Posterior cingulate gyrus (tissue), 11 donors: ENCODE measurements at places on chromosomes 5 and 9.

DNA sequence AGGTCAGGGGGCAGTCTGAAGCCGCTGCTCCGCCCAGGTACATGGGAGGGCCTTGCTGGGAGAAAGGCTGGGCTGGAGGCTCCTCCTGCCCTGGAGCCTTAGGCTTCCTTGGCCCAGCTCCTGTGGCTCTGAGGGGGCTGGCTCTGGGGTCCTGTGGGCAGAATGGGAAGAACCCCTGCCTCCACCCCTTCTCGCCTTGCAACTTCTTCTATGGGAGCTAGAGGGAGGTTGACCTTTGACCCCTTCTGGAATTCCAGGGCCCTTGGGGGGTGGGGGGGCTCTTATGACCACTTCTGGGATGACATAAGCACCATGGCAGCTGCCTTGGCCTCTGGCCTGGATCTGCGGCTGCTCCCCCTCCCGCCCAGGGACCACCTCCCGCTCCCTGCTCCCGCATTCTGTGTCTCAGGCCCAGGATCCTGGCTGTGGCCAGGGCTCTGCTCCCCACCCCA is 32.2 kb downstream of the IER5L start:
- no peak for DNase-seq

GRCh38 chr5:73183000-73183399 is 10.0 kb downstream of the TMEM174 start:
- no peak for DNase-seq

DNA sequence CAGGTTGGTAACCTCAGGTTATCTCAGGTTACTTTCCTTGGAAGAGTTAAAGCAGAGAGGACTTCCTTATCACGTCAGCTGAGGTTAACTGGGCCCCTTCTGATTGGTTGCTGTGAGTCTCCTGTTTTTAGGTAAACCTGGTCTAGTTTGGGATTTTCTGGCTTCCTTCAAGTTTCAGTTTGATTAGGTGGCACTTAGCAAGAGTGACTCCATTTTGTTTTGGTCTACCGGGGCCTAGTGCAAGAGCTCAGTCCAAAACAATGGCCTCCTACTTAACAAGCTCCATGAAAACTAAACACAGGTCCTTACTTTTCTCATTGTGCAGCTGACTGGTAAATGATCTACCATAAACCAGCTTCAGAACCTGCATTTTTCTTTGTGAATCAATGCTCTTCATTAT is 67.2 kb upstream of the GOLM1 start:
- no peak for DNase-seq

DNA sequence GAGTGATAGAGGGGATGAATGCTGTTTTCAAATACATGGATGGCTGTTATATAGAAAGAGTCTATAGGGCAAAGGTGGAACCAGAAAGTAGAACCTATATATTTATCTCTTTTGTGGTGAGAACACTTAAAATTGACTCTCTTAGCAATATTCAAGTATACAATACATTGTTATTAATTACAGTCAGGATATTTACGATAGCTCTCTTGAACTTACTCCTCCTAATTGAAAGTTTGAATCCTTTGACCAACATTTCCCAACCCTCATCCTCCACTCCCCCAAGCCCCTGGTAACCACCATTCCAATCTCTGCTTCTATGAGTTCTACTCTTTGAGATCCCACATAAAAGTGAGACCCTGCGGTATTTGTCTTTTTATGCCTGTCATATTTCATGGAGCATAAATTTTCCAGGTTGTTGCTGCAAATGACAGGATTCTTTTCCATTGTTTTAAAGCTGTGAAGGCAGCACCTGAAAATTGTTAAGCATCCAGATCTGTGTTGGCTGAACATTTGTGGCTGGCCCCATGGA is 41.5 kb downstream of the ALDH1A1 start:
- DNase-seq: no peak

DNA sequence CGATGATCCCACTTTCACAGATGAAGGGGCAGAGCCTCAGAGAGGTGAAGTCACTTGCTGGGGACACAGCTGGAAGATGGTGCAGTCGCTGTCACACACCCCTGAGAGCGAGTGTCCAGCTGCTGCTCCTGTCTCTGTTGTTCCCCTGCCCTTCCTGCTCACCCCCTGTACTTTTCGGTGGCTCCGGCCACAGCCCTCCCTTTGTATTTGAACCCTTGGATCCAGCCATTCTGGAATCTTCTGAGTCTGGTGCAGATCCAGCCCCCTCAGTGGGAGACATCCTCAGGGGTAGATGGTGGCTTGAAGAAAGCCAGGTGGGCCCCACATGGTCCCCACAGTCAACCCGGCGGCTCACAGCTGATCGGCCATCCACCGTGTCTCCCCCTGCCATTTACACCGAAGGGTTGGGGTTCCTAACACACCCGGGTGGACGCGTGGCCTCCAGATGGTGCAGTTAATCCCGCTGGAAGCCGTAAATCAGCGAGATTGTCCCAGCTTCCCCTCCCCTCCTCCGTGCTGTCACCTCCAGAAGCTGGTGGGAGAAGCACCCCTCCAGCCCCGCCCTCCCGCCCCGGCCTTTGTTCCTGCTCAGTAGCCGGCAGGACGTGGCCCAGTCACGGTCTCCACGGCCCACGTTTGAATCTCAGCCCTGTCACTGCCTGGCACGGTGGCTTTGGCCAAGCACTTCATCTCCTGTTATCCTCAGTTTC is 204.8 kb downstream of the C9orf50 start:
- DNase-seq: no peak

DNA sequence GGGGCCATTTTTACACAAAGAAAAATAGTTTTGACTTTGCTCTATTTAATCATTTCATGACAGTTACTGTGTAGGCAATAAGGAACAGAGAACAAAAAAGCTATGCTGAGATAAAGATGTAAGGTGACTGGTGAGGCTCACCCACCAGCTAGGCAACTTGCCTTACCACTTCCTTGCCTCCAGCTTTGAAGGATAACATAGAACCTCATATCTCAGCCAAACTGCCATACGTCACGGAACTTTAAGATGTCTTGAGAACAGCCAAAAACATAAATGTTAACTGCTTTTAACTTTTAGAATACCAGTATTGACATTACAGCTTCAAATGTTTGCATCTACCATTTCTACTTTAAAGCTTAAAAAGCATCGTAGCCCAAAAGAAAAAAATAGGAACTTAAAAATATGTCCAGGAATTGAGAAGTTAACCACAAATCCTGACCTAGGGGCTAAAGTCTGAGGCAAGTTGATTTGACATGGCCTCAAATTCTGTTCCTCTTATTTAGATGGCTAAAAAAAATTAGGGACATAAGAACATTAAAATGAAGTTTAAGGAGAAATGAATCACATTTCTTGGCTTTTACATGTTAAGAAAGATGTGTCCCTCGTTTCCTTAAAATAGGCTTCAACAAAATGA is 7.7 kb upstream of the GCNT4 start:
- no peak for DNase-seq

DNA sequence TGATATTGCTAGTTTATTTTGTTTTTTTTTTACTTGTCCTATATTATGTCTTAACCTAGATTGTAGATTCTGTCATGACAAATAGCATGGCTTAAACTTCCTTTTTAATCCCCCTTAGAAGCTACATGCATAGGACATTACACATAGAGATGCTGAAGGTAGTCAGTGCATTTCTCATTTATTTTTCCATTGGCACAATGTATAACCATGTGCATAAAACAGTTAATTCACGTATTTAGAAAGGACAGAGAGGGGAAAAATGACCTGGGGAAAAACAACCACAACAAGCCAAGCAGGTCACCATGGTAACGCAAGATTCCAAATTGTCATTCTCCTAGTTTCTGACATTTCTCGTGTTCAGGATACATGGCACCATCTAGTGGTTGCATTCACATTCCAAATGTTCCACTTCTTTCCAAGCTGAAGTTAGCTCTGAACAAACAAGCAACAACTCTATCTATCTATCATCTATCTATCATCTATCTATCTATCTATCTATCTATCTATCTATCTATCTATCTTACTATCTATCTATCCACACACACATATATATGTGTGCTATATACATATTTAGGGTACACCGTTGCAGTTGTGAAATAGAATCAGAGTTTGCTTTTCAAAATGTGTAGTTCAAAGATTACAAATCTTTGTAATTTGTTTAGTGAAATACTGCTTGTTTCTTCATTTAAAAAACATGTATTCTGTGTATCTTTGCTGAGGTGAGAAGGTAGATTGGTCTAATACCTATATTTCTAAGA is 487.2 kb upstream of the ST8SIA4 start:
- DNase-seq: no peak

DNA sequence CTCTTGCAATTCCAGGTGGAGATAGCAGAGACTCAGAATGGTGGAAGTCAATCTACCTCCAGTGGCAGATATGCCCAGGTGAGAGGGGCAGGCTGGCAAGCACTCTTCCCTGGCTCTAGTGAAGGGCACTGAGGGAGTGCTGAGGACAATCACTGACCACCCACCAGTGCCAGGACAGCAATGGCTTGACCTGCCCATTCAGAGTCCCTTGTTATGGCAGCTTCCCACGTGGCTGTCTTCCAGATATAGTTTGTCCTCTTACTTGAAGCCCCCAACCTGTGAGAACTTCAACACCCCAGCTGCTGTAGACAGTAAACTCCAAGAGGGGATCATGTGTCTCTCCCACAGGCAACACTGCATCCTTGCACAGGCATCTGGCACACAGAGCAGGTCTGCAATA is 104.7 kb downstream of the LHFPL2 start:
- DNase-seq: no peak
